Activated CD4-positive, alpha-beta T cell treated with anti-CD3 and anti-CD28 coated beads, Interleukin-2, amount 50 U/mL, for 4 hours (primary cell): ENCODE measurements at places on chromosomes 2 and 18.

- no peak for DNase-seq
Measured at GRCh38 chr18:63180971-63181376, 138.6 kb downstream of the BCL2 start.

DNA sequence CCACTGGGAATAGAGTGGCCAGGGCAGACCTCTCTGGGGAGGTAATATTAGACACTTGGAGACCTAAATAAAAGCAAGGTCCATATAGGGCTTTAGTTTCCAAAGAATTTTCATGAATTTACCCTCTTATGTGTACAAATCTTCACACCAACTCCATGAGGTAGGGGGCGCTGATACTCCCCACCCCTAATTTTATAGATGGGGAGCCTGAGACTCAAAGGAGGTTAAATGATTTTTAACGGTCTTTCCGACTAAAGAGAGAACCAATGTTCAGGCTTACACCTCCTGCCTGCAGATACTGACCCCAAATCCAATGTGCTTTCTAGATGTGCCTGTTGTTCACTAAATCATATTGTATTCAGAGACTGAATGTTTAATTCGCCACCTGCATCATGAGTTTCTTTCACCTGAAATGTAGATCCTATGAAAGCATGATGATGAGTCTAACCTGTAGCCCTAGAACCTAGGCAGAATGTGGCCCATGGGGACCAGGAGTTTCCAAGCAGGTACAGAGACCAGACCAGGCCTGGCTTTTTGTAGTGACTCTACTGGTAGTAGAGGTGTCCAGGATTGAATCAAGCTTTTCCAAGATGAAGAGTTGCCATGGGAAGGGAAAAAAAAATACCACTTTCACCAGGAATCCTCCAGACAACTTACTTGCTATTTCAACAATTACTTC lies 16.8 kb upstream of the PAX3 start:
- DNase-seq = no peak

DNA sequence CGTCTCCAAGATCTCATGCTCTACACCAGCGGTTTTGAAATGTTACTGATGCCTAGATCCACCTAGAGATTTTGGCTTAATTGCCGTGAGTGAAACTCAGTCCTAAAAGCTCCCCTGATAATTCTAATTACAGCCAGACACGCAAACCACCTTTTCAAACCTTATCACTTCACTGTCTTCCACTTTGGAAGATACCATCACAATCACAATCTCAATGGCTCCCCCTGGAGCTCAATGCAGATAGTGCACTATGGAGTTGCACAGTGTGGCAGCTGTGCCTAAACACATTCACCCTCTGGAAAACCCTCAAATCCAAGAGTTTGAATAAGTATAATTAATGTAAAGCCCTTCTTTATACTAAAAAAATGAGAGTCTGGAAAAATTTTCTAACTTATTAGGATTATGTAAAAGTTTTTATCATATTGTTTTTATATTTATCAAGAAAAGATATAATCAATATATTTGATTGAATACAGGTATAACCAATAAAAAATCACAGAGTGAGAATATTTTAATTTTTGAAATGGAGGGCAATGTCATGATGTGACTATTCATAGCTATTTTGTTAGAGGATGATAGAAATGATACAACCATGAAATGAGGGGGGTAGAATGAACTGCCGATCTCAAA lies 102.9 kb upstream of the SLC8A1 start:
- no peak for DNase-seq

- no peak for DNase-seq
Measured at GRCh38 chr2:117789505-117789904, 25.0 kb upstream of the DDX18 start.

GRCh38 chr18:77177009-77177408 lies 44.4 kb upstream of the MBP start:
- DNase-seq = no peak

DNA sequence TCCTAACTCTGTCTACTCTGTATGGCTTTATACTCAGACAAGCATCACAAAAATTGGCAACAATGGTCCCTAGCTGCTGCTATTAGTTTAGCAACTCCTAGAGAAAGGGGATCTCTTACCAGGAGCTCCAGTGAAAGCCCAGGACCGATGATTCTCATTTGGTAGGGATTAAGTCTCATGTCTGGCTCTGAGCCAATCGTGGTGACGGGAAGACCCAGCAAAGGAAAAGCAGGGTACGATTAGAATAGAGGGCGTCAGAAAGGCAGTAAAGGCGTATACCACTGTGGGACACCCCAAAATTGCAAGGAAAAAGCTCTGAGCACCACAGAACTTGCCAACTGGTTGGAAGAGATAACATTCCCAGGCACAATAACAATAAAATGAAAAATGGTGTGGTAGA lies 129.5 kb downstream of the MTCL1 start:
- DNase-seq = no peak

DNA sequence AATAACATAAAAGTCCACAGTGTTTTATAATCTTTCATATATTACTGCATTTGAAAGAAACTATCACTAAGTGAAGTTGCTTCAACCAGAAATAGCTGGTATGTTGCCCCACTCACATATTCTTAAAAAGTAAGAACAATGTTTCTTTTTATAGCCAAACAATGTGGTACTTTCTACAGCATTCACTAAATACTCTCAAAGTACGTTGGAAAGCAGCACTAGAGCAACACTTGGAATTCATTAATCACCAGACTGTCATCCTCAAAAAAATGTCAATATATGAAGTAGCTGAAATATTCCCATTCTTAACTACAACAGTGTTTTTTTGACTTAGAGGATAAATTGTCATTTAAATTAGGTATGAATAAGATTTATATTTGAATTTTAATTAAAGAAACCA lies 32.8 kb downstream of the COBLL1 start:
- no peak for DNase-seq

DNA sequence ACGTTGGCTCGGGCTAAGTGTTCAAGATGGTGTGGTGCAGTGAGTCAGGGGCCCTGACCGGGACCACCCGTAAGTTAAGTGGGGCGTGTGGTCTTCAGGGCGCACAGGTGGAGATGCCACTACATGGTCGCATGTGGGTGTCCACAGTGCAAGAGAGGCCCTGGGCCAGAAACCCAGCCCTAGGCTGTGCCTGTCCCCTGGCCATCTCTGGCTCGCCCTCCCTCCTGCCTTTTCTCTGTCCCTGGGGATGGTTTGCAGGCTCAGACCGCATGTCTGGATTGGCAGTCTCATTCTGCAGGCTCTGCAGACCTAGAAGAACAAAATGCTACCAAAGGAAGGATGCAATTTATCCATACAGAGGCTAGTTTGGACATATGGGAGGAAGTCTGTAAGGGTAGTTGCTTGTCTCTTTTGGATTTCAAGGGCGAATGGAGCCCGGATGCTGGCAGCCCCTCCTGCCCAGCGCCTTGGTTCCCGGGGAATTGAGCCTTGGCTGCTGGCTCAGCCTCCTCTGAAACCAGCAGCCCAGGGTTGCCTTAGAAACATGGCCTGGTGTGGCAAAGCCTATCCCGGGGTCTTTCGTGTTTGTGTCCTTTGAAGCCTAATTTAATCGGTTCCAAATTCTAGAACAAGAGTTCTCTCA lies 417.5 kb upstream of the HS6ST1 start:
- no peak for DNase-seq

DNA sequence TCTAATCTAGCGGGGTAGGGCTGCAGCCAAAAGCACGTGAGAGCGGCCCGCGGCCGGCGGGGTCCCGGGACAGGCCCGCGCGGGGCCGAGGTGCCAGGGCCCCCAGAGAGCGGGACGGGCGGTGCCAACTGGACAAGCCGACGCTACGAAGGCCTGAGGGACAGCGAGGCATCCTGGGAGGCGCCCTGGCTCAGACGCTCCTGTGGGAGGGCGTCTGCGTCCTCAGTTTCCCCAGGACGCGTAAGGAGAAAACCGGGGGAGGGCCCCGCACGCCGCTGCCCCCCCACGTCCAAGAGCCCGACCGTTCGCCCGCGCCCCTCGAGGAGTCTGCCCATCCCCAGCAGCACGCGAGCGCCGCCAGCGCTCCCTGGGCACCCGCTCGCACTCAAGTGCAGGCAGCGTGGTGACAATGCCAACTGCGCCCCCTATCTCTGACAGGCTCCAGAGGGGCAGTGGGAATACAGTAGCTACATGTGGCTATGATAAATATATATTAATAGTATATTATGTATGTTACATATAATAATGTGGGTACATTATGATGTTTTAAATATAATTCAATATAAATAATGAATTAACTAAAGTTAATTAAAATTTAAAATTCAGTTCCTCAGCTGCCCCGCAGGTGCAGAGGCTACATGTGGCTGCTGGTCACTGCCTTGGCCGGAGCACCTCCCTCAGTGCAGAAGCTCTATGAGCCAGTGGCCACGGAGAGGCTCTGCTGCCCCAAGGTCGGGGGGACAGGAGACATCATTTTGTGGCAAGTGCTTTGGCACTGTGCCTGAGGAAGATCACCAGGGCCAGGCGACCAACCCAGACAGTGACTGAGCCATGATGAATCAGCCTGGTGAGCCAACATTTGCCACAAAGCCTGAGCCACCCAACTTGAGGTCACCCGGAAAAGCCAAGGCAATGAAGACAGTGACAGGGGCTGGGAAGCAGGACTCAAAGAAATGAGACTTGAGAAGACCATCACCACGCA lies 5.5 kb upstream of the SFT2D3 start:
- DNase-seq = peak; percentile 28

- no peak for DNase-seq
Measured at GRCh38 chr2:136386046-136386445, 268.1 kb upstream of the CXCR4 start.

DNA sequence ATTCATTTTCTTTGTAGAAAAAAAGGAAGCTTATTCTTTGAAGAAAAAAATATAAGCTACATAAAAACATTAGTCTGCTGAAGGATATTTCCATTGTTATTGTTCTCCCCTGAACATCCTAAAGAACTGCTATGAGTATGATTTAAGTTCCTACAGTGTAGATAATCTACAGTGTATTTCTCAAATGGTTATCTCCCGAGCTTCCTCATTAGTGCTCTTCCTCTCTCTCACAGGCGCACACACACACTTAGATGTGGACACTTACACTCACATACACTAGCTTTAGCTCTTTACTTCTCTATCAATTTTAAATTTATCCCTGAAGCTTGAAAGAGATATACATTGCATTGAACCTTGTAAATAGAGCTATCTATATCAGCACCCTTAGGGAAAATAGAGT lies 681.0 kb downstream of the KCNJ3 start:
- no peak for DNase-seq

GRCh38 chr2:204282081-204282480 lies 263.2 kb upstream of the PARD3B start:
- DNase-seq = no peak

DNA sequence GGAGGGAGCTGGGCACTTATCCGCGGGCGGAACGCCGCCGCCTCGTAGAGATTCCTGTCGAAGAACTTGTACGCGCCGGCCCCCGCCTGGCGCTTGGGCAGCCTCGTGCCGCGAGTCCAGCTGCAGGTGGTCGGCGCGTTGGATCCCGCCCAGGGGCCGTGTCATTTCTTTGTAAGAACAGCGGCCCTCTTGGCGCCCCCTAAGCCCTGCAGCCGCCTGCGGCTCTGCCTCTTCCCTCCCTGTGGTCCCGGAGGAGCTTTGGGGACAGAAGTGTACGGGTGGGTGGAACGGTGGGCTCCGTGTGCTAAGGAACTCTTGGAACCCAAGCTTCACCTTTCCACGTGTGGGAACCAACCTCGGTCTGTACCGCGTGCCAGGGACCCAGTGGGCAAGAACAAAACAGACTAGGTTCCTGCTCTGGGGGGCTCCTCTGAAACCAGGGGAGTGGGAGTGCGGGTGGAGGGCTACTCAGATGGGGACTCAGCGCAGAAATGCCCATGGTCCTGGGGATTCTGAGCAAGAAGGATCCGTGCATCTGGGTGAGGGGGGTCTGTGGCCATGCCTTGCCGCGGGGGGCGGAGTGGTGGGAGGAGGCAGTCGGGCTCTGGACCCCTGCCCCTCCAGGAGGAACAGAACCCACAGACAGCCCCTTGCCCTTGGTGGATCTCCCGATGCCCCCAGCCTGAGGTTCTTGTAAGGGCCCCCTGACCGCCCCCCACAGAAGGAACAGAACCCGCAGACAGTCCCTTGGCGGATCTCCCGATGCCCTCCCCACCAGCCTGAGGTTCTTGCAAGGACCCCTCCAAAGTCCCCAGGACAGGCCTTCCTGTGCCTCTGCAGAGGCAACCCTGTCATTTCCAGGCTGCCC lies 1.5 kb downstream of the GPC1 start:
- DNase-seq = no peak

- DNase-seq = no peak
Measured at GRCh38 chr2:137220438-137220993, 455.2 kb downstream of the THSD7B start.

- no peak for DNase-seq
Measured at GRCh38 chr2:176002688-176003210, 682 bp upstream of the LNPK start.

- DNase-seq = no peak
Measured at GRCh38 chr2:205461678-205462665, 220.3 kb upstream of the NRP2 start.

- DNase-seq = no peak
Measured at GRCh38 chr18:8602040-8602439, 7.2 kb upstream of the RAB12 start.

- DNase-seq = no peak
Measured at GRCh38 chr2:184921676-184922075, 323.3 kb downstream of the ZNF804A start.

DNA sequence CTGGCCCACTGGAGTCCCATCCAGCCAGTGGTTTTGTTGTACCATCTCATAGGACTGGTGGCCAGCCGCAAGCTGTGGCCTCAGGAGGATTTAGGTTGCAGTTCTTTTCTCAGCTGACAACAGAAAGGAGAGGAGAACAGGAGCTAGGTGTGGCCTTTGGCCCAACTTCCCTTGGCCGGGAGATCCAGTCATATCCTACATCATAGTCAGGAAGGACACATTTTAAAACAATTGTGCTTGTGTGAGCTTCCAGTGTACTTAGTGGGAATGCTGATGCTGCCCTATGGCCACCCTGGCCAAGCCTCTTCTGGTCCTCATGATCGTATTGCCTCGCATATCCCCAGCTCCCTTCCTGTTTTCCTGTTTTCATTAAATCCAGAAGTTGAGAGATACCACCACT lies 98.1 kb downstream of the WDSUB1 start:
- DNase-seq = no peak

DNA sequence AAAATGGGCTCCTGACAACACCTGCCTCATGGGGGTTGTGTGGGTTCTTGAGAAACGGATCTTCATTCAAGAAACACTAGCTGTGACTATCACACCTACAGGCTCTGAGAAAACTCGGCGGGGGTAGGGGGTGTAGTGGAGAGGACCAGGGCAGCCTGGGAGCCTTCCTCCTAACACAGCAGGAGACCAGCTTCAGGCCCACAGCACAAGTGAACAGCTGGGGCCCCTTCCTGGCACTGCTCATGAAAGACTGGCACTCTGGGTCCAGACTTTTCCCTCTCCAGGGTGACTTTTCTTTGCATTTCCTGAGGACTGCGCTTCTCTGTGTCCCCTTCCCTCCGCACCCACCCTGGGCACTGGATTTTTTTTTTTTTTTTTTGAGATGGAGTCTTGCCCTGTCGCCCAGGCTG lies 7.2 kb upstream of the SEMA4C start:
- no peak for DNase-seq

DNA sequence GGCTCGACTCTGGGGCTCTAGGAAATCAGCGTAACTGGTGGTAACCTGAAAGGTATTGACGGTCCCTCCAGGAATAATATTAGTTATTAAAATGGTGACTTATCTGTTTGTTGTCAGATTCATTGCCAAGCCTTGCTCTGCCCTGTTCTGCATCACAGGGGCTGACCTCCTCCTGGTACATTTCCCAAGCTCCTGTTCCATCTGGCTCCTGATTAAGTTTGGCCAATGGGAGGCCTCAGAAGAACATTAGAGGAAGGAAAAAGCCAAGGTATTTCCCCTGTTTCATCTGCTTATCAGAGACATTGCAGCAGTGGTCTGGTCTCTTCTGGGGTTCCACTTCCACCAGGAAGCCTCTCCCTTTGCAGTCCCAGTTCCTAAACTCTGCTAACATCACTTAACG lies 527.0 kb downstream of the TNS1 start:
- no peak for DNase-seq
